ENCODE measurements at places on chromosomes 2 and 18. TPM values are rescaled to one million over a fixed set of nuclear protein-coding genes. Genes with fewer than 3 reads are reported as not detected.

The IL36G gene
- polyA plus RNA-seq = not detected

The KCNG2 gene
- polyA plus RNA-seq = 0.57 TPM

The ERLEC1 gene
- polyA plus RNA-seq = 73.5 TPM

The C2orf78 gene
- not detected for polyA plus RNA-seq

The ITGB6 gene
- not detected for polyA plus RNA-seq

The RNF149 gene
- polyA plus RNA-seq = 18.8 TPM

The BCL11A gene
- 1.4 TPM for polyA plus RNA-seq

The GPR45 gene
- polyA plus RNA-seq = not detected

The ARHGEF4 gene
- 0.95 TPM for polyA plus RNA-seq

The MOCOS gene
- polyA plus RNA-seq = 5.1 TPM

The DNER gene
- not detected for polyA plus RNA-seq

The LAMA3 gene
- 0.32 TPM for polyA plus RNA-seq

The OTOS gene
- polyA plus RNA-seq = not detected

The CD8A gene
- polyA plus RNA-seq = not detected

The RAMP1 gene
- polyA plus RNA-seq = 47.7 TPM

The SULT1C2 gene
- 0.04 TPM for polyA plus RNA-seq

The SOX11 gene
- polyA plus RNA-seq = 2.8 TPM

The IRS1 gene
- 36.6 TPM for polyA plus RNA-seq

The TRIM43B gene
- polyA plus RNA-seq = not detected

The CIDEA gene
- not detected for polyA plus RNA-seq

The OR6B2 gene
- not detected for polyA plus RNA-seq

The EVX2 gene
- polyA plus RNA-seq = not detected

The UGT1A3 gene
- not detected for polyA plus RNA-seq

The FBXO15 gene
- polyA plus RNA-seq = 1.4 TPM

The NTSR2 gene
- polyA plus RNA-seq = not detected

The BOLL gene
- not detected for polyA plus RNA-seq

The AQP12A gene
- not detected for polyA plus RNA-seq

The SCYGR3 gene
- not detected for polyA plus RNA-seq

The CAPN14 gene
- polyA plus RNA-seq = 0.09 TPM

The LIPG gene
- 0.11 TPM for polyA plus RNA-seq

The TUBB8B gene
- polyA plus RNA-seq = not detected

The ALPG gene
- not detected for polyA plus RNA-seq

The ZDBF2 gene
- polyA plus RNA-seq = 4.5 TPM
